ENCODE measurements at places on chromosomes 7 and 10. TPM values are rescaled to one million over a fixed set of nuclear protein-coding genes. Genes with fewer than 3 reads are reported as not detected.

Gene ANKRD30A
- not detected for total RNA-seq

Gene LIPM
- not detected for total RNA-seq

Gene BTAF1
- 52.4 TPM for total RNA-seq

Gene TAS2R4
- 0.69 TPM for total RNA-seq

Gene CSGALNACT2
- total RNA-seq = 17.0 TPM

All from activated CD8-positive, alpha-beta memory T cell treated with anti-CD3 and anti-CD28 coated beads for 36 hours (primary cell).